ENCODE measurements at places on chromosomes 12 and 14.

DNA sequence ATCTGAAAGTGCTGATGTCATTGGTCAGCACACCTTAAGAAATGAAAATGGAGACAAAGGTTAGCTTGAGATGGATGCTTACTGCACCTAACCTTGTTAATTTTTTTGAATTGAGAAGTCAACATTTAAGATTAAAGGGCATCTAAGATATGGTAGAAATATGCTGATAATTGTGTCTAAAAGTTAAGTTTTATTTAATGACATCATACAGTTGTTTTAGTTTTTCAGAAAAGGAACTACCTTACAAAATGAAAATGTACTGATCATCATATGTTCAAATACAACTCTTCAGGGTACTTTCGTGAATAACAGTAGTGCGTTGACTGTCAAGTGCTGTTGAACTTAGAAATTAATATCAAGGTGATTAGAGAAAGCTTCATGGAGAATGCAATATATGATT, 2.5 kb downstream of the SMCO3 start:
- no peak overlapping the region for H3K27ac ChIP-seq
- H3K36me3 ChIP-seq = no peaks in the 10 kb centered on the region
- DNase-seq = no peak
- H3K4me3 ChIP-seq = no peak overlapping the region

DNA sequence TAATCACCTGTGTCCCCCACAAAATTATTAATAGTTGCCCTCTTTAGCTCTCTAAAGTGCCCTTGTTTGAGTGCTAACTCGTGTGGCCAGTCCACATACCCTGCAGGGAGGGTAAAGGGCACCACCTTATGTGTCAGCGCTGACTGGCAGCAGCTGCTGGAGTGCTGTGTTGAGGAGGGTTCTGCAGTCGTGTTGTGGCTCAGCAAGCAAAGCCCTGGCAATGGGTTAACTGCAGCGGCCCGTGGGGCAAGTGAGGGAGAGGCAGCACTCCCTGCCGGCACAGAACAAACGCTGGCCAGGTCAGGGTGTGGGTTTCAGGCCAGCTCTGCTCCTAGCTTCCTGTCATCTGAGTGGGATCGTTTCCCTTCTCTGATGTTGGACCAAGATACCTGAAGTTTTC, 369.8 kb downstream of the CACNA1C start:
- H3K4me1 ChIP-seq = no peaks in the 10 kb centered on the region
- no peak overlapping the region for H3K4me3 ChIP-seq
- H3K36me3 ChIP-seq = no peaks in the 10 kb centered on the region
- DNase-seq = no peak

DNA sequence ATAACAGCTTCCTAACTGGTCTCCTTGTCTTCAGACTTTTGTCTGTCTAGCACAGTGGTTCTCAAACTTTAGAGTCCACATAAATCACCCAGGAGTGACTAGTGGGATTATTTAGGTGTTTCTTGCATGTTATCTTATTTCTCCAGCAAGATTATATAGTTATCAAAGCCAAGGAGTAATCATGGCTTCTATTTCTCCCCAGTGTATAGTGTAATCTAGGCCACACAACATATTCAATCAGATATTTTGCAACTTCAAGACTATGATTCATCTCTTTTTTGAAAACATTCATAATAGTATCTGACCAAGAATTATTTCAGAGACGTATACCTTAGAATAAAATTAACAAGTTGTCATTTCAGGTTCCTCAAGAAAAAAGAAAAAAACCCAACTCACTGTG, 131.9 kb downstream of the CEP83 start:
- no peak overlapping the region for H3K4me3 ChIP-seq
- DNase-seq = no peak
- H3K36me3 ChIP-seq = peaks cover 5% of the 10 kb centered on the region
- no peaks in the 10 kb centered on the region for H3K27me3 ChIP-seq
- H3K27ac ChIP-seq = no peak overlapping the region

- no peaks in the 10 kb centered on the region for H3K27me3 ChIP-seq
- peak overlapping the region; percentile 30 for H3K4me3 ChIP-seq
- no peak for DNase-seq
- H3K4me1 ChIP-seq = no peaks in the 10 kb centered on the region
- H3K27ac ChIP-seq = no peak overlapping the region
- H3K36me3 ChIP-seq = no peaks in the 10 kb centered on the region
Observed at GRCh38 chr12:47903927-47904712, 674 bp downstream of the VDR start.

DNA sequence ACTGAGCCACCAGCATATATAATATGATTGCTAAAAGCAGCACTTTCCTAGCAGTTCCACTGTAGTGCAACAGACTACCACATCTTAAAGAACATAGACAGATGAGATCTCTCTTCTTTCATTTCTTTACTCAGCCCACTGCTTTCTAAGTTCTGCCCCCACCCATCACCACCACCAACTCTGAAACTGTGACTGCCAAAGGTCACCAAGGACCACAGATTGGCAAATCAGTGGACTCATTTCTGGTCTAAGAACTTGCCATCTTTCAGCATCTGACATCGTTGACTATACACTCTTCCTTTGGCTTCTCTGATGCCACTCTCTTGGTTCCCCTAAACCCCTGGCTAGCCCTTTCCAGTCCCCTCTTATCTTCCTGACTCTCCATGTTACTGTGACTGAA, 38.4 kb downstream of the IFNG start:
- no peaks in the 10 kb centered on the region for H3K36me3 ChIP-seq
- H3K4me1 ChIP-seq = no peaks in the 10 kb centered on the region
- no peak overlapping the region for H3K27ac ChIP-seq
- H3K4me3 ChIP-seq = no peak overlapping the region
- no peaks in the 10 kb centered on the region for H3K27me3 ChIP-seq

GRCh38 chr12:93115198-93115601, 186.1 kb upstream of the EEA1 start:
- H3K36me3 ChIP-seq = no peaks in the 10 kb centered on the region
- no peak for DNase-seq
- peaks cover 2% of the 10 kb centered on the region for H3K4me1 ChIP-seq

- H3K4me1 ChIP-seq = peaks cover 11% of the 10 kb centered on the region
- no peak for DNase-seq
- H3K36me3 ChIP-seq = no peaks in the 10 kb centered on the region
- no peak overlapping the region for H3K27ac ChIP-seq
Observed at GRCh38 chr14:90632871-90633270, 183.4 kb downstream of the TTC7B start.

DNA sequence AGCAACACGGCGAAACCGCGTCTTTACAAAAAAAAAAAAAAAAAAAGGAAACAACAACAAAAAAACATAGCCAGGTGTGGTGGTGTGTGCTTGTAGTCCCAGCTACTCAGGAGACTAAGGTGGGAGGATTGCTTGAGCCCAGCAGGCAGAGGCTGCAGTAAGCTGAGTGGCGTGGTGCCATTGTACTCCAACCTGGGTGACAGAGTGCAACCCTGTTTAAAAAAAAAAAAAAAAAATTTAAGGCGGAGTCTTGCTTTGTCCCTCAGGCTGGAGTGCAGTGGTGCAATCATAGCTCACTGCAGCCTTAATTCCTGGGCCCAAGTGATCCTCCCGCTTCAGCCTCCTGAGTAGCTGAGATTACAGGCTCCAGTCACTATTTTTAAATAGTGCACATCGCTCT, 18.2 kb upstream of the FIGNL2 start:
- H3K4me3 ChIP-seq = no peak overlapping the region
- no peak overlapping the region for H3K27ac ChIP-seq
- no peaks in the 10 kb centered on the region for H3K36me3 ChIP-seq
- peaks cover 3% of the 10 kb centered on the region for H3K27me3 ChIP-seq
- peaks cover 8% of the 10 kb centered on the region for H3K4me1 ChIP-seq

GRCh38 chr12:1523046-1523445, 71.3 kb downstream of the FBXL14 start:
- no peak overlapping the region for H3K27ac ChIP-seq
- no peaks in the 10 kb centered on the region for H3K27me3 ChIP-seq
- H3K36me3 ChIP-seq = no peaks in the 10 kb centered on the region
- H3K4me1 ChIP-seq = no peaks in the 10 kb centered on the region
- DNase-seq = no peak

- H3K27me3 ChIP-seq = no peaks in the 10 kb centered on the region
- H3K36me3 ChIP-seq = peaks cover 16% of the 10 kb centered on the region
- H3K4me3 ChIP-seq = no peak overlapping the region
- no peak overlapping the region for H3K27ac ChIP-seq
- peak; percentile 63 for DNase-seq
Observed at GRCh38 chr14:100383727-100384158, 60.6 kb downstream of the SLC25A47 start.

- peaks cover 54% of the 10 kb centered on the region for H3K27me3 ChIP-seq
- H3K4me1 ChIP-seq = no peaks in the 10 kb centered on the region
- H3K4me3 ChIP-seq = peak overlapping the region; percentile 62
- DNase-seq = no peak
- peak overlapping the region; percentile 11 for H3K27ac ChIP-seq
Observed at GRCh38 chr12:119594399-119594730, 791 bp downstream of the TMEM233 start.

GRCh38 chr14:55297611-55298499, 26.6 kb downstream of the FBXO34 start:
- H3K27me3 ChIP-seq = no peaks in the 10 kb centered on the region
- no peaks in the 10 kb centered on the region for H3K36me3 ChIP-seq
- H3K27ac ChIP-seq = no peak overlapping the region
- peaks cover 7% of the 10 kb centered on the region for H3K4me1 ChIP-seq

GRCh38 chr12:109377139-109377685, 29.5 kb downstream of the MYO1H start:
- no peaks in the 10 kb centered on the region for H3K27me3 ChIP-seq
- no peaks in the 10 kb centered on the region for H3K36me3 ChIP-seq
- no peak overlapping the region for H3K4me3 ChIP-seq
- no peaks in the 10 kb centered on the region for H3K4me1 ChIP-seq
- no peak overlapping the region for H3K27ac ChIP-seq

DNA sequence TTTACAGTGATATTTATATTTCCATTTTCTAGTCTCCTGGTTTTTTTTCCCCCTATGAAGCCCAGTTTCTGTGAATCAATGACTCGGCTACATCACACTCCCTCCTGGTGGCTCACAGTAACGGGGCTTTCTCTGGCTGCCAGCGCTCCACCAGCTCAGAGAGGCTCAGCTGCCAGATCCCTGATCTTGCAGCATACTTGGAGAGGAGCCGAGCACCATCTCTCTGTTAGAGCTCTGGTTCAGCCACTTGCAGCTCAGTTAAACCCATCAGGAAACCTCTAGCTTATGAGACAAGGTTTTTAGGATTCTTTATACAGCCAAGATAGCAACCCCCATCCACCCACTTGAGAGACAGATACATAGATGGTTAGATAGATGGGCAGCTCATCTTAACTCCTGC, 74.6 kb downstream of the CIT start:
- no peaks in the 10 kb centered on the region for H3K4me1 ChIP-seq
- H3K27me3 ChIP-seq = no peaks in the 10 kb centered on the region
- H3K36me3 ChIP-seq = no peaks in the 10 kb centered on the region
- peak; percentile 62 for DNase-seq
- no peak overlapping the region for H3K4me3 ChIP-seq

- peaks cover 3% of the 10 kb centered on the region for H3K36me3 ChIP-seq
- no peak for DNase-seq
- no peak overlapping the region for H3K27ac ChIP-seq
- H3K27me3 ChIP-seq = no peaks in the 10 kb centered on the region
- H3K4me1 ChIP-seq = peaks cover 8% of the 10 kb centered on the region
- no peak overlapping the region for H3K4me3 ChIP-seq
Observed at GRCh38 chr12:12244341-12244740, 22.5 kb downstream of the LRP6 start.

DNA sequence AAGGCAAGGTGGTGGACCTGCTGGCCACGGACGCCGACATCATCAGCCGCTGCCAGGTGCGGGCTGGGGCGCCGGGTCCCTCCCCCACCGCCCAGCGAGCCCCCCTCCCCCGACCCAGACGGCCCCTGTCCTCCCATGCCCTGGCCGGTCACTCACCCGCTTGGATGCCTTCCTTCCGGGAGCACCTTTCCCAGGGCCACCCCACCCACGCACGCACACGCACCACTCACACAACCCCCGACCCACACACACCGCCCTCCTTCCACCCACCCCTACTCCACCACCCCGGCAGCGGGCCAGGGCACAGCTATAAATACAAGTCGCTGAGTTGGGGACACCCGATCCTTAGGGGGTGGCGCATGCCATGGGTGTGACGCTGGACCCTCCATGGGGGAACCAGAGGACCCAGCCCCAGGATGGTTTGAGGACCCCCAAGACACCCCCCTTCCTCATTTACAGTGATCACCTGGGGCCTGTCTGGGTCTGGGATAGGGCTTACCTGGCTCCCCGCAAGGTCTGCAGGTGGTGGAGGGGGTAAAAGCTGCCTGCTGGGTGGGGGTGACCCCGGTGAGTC, 465 bp downstream of the ADSS1 start:
- peak; percentile 53 for DNase-seq
- H3K27ac ChIP-seq = peak overlapping the region; percentile 97
- H3K4me3 ChIP-seq = peak overlapping the region; percentile 59
- H3K36me3 ChIP-seq = no peaks in the 10 kb centered on the region
- H3K4me1 ChIP-seq = peaks cover 15% of the 10 kb centered on the region

DNA sequence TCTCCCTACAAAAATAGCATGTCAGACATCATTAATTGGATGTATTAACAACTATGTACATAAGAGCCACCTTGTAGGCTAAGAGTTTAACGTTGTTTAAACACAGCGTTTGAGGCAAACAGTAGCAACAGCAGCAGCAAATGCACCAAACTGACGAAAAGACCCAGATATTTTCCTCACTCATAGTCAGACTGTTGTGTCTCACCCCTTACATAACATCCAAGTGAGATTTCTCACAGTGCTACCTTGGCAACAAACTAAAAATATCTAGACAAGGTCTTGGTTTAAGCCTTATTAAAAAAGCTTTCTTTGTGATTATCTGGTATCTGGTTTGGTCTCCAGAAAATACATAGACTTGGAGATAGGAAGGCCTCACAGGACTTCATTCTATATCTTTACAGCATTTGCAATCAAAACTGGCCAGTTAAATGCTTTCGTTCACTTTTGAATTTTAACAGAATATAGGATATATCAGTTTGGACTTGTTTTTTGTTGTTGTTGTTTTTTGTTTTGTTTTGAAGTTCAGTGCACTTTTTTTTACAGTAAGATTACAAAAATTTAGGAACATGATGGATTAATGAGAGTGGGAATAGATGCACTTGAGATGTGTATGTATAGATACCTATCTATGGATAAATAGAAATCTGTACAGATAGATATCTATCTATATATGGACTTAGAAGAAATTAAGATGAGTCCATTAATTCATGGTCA, 4.1 kb downstream of the BHLHE41 start:
- H3K4me3 ChIP-seq = no peak overlapping the region
- peaks cover 7% of the 10 kb centered on the region for H3K4me1 ChIP-seq
- peak overlapping the region; percentile 80 for H3K27ac ChIP-seq
- H3K36me3 ChIP-seq = no peaks in the 10 kb centered on the region
- DNase-seq = no peak
- H3K27me3 ChIP-seq = peaks cover 58% of the 10 kb centered on the region

DNA sequence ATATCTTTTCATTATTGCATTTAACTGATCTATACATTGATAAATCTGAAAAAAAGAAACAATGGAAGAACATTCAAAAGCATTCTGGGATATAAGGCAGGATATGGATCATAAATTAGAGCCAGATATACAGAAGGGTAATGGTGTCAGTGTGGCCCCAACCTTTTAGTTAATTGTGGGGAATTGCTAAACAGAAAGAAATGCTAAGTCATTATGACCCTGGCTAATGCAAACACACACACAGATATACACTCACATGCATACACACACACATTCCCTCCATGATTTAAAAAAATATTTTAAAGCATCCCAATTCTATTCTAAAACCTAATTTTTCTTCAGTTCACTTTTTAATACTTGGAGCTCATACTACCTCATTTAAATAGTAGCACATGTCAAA, 404.5 kb downstream of the BCAT1 start:
- no peaks in the 10 kb centered on the region for H3K36me3 ChIP-seq
- H3K27ac ChIP-seq = no peak overlapping the region
- no peak for DNase-seq
- H3K4me1 ChIP-seq = no peaks in the 10 kb centered on the region
